IPS-NIHi11 (cell line): ENCODE measurements at places on chromosomes 2 and 18.

DNA sequence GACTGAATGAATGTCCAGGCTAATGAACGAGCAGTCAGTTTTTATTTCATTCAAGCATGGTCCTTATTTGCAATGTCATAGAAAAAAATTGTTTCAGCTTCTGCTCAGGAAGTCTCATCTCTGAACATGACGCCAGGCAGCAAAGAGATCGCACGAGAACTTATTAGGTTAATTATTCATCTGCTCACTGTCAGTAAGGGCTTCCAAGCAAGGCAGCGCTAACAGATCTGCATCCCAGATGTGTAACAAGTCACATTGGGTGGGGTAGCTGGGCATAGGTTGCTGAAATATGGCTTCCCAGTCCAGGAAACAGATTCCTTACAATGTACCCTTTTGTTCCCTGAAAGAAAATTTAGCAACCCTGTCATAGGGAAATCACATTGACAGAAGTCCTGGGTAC lies 63.5 kb downstream of the ANKRD44 start:
- DNase-seq, result no peak

DNA sequence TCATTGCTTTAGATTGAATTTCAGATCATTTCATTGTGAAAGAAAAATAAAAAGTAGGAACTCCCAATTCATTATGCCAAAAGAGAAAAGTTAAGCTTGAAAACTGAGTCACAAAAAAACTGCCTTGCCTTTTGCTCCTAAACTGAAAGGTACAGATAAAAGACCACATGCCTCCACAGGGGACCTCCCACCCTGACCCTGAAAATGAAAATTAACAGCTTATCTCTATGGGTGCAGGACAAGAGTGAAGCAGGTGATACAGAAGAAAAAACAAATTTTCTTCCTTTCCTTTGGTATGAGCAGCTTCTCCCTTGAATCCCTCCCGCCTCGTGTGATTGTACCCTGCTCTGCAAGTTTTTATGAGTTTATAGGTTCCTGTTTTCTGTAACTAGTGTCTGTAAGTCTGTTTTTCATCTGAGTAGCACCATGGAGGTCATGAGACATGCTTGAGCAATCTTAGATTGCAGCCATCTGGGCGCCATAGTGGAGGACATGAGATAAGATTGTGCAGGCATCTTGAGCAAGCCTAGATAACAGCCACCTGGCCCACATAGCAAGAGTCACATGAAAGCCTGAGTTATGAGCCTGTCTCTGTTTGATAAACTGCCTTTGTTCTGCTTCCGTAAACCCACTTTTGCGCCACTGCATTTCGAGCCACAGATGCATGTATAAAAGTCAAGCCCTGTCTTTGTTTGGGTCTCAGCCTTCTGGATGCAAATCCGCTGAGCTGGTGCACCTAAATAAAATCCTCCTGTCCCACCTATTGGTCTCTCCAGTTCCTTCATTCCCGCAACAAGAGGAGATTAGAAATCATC lies 56.2 kb upstream of the DYNC1I2 start:
- DNase-seq, result no peak

DNA sequence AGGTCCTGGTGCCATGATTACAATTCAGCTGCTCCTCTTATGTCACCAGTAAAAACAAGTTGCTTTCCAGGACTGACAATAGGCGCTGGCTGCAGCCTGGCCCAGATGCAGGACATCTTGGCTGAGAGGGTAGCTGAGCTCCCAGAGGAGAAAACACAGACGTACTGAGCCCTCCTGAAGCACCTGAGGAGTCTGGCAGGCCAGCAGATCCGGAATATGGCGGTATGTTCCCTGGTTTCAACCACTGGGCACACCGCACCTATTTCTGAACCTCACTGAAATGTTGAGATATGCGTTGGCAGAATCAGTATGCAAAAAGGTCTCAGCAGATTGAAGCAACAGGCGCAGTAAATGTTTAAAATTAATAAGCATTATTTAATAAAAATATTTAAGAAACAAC lies 73.1 kb upstream of the BZW1 start:
- no peak for DNase-seq

GRCh38 chr2:38622210-38622609 lies 19.5 kb upstream of the HNRNPLL start:
- no peak for DNase-seq

- DNase-seq, result peak; percentile 54
Observed at GRCh38 chr2:47512581-47513083, 109.7 kb downstream of the MSH2 start.

DNA sequence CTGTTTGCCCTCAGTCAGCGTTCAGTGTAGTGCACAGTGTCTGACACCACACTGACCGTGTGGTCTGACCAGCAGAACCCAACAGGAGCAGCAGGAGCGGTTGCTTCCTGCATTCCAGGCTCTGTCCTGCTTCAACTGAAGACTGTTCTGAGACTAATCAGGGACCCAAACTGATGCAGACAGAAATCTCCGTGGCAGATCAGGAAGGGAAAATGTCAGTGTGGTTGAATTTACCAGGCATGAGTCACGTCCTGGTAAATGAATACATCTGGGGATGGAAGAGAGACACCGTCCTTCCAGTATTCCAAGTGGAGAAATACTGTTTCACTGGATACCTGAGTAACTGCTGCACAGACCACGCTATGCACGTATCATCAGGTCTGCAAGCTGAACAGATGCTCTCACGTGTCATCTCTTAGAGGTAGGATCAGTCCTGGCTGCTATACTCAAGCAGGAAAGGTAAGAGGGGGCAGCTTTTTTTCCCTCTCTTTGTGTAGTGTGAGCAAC lies 223.6 kb upstream of the EPAS1 start:
- no peak for DNase-seq

- DNase-seq, result no peak
Observed at GRCh38 chr2:223894968-223895367, 50.2 kb downstream of the WDFY1 start.

DNA sequence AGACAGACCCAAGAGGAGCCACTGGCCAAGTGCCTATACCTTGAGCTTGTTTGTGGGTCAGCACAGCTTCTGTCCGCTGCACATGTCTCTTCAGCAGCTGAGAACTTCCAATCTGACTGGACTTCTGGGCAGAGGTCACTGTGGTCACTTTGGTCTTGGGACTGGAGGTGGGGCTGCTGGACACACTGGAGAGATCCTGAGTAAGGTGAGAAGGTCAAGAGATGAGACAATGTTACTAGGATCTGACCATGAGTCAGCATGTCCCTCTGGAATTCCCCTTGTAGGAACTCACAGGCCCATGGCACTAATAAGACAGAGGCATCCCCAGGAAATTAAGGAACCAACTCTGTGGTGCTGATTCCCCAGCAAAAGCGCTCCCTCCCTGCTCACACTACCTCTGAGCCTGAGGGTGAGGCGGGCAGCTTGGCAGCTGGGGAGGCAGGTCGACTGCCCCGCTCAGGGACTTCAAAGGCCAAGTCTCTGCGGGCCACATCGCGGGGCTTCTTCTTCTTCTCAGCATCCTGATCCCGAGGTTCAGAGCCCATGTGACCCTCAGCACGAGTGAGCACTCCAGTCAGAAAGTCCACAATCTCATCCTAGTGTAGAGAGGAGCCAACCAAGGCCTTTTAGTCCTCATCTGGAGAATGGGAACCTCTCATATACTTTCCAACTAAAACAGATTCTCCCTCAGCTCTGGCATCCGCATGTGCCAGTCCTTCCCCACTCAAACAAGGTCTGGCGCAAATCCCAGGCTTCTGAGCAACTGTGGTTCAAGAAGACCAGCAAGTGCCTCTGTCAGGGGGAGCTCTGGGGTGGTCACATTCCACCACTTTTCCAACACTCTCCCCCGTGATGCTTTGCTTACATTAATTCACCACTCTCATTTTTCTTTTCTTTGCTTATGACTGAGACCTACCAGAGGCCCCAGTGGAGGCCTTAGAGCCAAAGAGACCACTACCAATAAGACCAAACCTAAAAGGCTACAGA lies 29.4 kb downstream of the KANSL3 start:
- DNase-seq, result no peak

DNA sequence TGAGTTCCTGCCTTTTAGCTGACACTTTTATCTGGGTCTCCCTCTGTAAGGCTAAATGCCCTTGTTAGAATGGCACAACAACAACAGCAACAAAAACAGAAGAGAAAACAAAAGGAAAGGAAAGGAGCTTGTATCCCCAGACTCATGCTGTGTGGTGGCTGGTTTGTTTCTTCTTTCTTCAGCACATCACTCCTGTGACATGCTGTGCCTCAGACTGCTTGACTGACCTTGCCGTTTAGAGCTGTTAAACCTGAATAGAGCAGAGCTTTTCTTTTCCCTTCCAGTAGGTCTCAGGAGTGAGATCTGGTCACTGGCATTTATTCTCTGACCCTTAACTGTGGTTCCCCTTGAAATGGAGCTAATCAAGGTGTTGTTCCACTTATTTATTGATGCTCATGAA lies 18.9 kb downstream of the GALNT13 start:
- DNase-seq, result peak; percentile 30

DNA sequence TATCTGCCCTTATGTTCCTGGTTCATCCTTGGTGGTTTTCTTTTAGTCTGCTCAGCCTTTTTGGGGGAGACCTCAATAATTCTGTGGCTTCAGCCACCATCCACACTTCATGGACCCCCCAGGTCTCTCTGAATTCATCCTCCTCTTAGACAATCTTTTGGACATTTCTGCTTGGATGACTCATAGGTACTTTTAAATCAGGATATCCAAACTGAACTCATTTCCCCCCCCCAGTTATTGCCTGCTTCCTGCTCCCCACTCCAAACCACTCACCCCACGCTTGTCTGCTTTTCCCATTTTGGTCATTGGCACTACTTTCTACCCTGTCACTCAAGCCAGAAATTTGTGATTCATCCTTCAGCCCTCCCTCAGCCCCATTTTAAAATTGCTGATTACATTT lies 78.5 kb downstream of the TANC1 start:
- DNase-seq, result no peak

GRCh38 chr2:149087751-149088150 lies 49.3 kb downstream of the LYPD6B start:
- DNase-seq, result peak; percentile 30

DNA sequence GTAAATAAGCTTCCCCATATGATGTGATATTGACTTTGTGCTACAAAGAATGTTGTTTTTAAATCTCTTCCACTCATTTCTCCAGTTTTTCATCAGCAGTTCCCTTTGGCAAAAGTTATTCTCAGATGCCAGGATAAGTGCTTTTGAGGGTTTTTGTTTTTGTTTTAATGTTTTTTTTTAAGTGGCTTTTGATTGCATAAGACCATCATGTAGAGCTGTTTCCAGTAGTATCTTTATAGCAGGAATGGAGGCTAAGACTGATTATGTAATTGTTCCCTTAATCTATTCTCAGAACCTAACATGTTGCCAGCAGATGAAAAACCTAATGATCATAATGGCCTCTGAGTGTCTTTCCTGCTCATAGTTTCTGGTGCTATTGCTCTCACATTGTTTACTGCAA lies 77.9 kb downstream of the CABLES1 start:
- no peak for DNase-seq

DNA sequence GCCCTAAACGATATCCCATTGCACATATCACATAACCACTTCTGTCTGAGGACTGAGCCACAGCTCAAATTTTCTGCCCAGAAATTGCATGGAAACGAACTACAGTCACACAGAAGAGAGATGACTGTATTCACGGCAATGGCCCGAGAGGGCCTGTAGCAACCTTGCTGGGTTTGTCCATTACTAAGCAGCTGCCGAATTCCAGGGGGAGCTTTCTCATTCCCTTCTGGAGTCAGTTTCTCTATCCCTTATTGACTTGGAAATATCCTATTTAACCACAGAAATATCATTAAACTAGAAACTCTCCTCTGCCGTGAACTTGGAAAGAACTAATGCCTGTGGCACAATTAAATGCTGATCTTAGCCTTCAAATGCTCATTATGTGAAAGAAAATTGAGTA lies 183.9 kb downstream of the DNER start:
- DNase-seq, result no peak

- DNase-seq, result no peak
Observed at GRCh38 chr18:58188996-58189395, 145.0 kb downstream of the NEDD4L start.

- DNase-seq, result no peak
Observed at GRCh38 chr2:17482651-17483050, 35.6 kb downstream of the RAD51AP2 start.

- no peak for DNase-seq
Observed at GRCh38 chr2:86786001-86786536, 4.6 kb downstream of the CD8A start.

DNA sequence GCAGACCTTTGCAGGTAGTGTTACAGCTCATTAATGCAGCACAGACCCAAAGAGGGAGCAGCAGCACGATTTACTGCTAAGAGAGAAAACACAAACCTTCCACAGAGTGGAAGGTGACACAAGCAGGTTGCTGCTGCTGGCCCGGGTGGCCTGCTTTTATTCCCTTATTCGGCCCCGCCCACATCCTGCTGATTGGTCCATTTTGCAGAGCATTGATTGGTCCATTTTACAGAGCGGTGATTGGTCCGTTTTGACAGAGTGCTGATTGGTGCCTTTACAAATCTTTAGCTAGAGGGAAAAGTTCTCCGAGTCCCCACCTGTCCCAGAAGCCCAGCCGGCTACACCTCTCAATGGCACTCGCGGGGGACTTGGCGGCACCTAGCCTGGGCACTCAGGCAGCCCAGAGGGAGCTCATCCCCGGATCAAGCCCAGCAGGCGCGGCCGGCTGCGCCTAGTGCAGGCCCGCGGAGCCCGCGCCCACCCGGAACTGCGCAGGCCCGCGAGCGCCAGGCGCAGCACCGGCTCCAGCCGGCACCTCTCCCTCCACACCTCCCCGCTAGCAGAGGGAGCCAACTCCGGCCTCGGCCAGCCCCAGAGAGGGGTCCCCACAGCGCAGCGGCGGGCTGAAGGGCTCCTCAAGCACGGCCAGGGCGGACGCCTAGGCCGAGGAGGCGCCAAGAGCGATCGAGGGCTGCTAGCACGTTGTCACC lies 825.6 kb upstream of the HS6ST1 start:
- DNase-seq, result no peak

DNA sequence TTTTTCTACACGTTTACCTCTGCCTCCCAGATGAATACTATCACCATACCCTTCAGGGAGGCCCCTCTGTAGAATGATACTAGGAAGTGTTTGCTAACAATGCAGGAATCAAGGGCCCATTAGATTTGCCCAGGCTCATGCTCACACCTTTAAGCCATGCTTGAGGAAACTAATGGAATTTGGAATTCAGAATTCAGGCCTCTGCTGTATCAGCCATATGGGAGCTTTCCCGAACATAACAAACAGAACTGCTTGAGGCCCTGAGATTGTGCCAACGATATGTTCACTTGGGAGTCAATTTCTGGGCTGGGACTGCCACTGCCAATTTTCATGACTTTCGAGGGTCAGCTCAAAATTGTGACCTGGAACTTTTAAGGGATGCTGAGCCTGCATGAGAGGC lies 282.5 kb downstream of the CLIP4 start:
- DNase-seq, result no peak

DNA sequence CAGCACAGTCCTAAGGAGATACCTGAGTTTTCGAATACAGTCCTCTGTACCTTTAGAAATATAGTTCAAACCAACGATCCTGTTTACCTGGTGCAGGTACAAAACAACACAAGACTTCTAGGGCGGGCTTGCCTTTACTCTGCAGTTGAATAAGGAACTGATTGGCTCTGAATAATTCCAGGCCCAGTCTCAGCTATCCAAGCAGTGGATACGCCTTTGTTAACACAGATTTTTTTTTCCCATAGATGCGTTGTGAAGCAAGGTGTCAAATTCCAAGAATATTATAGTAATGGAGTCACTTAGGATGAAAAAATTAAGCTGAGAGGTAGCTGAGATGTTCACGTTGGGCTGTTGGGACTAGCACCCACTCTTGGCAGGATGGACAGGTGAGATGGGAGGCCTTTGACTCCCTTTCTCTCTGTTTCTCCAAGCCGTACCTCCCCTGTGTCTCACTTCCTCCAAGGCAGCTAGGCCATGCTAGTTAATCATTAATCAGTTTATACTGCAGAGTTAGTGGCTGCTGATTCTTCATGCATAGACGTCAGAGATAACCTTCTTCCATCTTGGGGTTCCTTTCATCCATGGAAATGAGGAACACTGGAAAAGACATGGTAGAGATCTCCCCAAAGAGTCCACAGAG lies 380.8 kb upstream of the ACVR2A start:
- DNase-seq, result no peak
